Fibroblast of lung (primary cell): ENCODE measurements at places on chromosomes 2 and 18.

- no peak for DNase-seq
These were observed 34.2 kb upstream of the YPEL5 start for GRCh38 chr2:30112561-30112960.

GRCh38 chr18:45876161-45876560 is 50.7 kb downstream of the SIGLEC15 start:
- DNase-seq = peak; percentile 69

GRCh38 chr2:223598994-223599639 is 3.0 kb downstream of the SCG2 start:
- DNase-seq = peak; percentile 89

DNA sequence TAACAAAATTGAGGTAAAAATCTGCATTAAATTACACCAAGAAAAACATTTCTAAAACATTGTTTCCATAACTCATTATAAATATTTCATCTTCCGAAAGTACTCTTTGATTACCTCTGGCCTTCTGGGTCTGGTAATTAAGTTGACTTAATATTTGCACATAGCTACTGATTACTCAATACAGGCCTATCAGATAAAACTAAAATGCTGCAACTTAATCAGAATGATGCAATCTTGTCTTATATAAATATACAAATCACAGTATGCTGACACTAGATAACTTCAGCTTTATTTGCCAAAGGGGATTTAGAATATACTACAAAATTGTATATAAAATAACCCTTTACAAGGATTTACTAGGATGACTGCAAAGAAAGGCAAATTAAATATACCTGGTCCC is 49.3 kb downstream of the SLC35F5 start:
- DNase-seq = peak; percentile 49

DNA sequence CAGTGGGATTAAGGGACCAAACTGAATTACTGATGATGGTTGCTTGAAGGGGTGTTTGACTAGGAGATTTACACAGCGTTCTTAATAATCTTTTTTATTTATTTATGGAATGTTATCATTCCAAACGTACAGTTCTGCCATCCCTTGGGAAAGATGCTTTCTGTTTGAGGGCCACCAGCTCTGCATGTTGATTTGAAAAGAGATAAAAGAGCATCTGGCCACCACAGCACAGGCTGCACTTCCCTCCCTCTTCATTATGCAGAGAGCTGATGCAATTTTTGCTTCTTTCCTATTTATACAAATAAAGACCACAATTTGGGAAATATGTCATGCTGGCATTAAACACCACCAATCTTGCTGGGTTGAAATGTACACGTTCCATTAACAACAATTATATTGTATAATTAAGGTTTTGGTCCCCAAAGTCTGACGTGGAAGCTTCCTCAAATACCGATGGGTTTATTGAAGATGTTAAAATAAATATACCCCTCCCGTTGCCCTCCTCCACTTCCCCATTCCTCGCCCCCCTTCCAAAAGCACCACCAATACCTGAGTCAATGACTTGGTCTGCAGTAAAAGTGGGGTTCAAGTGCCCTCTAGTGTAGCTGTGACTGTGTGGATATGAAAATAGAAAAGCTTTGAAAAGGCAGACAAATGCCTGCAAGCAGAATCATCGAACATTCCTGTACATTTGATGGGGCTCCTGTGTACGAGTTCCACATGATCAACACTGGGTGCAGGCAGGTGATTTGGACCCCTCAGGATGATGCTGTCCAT is 211.9 kb downstream of the HRH4 start:
- peak; percentile 30 for DNase-seq

DNA sequence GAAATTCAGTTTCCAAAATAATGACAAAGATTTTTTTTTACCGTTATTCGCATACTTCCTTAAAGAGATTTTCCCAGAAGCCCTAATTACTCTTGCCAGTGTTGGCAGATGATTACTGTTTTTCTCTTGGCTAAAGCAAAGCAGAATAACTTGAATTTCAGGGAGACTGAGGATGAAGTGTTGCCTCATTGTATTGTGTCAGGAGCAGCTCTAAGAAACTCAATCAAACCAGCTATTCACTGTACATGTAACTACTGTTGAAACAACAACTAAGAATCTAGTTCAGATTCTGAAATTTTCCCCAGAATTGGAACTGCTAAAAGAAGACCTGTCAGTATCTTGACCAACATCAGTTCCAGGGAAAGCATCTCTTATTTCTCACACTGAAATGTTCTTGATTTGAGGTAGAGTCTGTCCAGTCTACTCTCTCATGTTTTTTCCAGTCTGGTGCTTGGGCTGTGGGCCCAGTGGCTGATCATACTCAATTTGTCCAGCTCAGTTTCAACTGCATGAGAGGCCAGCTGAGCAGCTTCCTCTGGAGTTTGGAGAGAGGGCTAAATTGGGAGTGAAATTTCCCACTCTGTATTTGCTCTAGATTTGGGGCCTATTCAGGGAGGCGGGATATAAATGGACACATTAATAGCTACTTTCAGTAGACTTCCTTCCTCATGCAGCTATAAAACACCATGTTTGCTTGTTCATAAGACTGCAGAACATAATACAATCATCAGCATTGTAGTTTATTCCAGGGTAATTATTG is 78.5 kb downstream of the PPP1R1C start:
- peak; percentile 18 for DNase-seq

DNA sequence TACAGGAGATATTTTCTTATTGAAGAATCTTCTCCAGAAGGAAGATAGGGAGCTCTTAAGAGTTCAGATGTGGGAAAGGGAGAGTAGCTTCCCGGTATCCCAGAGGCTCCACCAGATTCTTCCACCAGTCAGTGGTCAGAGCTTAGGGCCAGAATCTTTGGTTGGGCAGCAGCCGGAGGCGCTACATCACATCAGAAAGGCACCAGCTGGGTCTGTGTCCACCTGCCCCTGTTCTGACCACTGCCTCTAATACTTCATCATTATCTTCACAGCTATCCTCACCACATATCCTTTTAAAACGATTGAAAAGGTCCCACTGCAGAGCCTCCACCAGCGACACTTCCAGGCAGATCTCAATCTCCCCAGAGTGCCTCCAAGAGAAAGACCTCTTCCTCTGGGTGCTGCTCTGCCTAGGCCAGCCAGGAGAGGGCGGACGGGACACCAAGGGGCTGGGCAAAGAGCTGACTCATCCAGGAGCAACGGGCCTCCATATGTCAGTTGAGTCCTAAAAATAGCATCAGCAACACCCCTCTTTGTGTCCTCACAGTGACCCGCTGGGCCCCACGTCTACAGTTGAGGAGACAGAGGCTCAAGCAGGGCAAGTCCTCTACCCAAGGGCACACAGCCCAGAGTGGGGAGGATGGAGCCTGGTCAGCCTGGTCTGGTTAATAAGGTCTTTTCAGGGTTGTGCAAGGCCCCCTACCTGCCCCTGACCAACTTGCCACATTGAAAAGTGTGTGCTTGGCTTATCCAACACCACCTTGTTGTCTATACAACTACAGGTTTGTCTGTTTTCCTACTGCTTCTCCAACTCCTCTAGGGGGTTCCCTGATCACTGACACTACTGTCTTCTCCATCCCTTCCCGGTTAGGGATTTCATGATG is 81.2 kb downstream of the ADD2 start:
- peak; percentile 83 for DNase-seq

DNA sequence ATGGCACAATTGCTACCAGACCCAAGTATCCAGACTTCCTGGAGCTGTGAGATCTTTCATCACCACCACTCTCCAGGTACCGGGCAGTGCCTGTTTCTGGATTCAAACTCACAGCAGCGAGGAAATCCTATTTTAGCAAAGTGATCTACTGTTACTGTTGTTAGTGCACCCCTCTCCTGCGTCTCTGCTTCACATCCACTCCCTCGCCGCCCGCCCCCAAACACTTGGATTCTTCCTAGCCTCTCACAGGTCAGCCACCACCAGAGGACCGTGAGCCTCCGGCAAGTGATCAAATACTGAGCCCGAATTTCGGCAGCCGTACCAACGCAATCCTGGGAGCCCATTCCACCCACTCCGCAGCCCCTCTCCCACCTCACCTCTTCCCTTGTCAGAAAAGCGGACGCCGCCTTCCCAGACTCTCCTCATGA is 519 bp downstream of the METTL4 start:
- DNase-seq = peak; percentile 76

DNA sequence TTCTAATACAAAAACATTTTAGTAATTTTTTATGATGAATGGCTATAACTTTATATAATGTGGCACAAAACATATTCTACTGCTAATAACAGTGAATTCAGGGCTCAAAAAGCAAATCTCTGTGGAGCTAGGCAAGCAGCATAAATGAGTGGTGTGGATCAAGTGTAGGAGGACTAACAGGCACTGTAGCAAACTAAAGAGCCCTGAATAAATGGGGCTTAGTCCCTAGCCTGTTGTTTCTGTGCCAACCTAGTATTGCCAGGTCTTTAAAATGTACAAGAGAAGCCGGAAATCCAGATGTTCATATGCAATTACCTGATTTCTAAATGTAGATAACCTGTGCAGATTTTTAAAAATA is 18.5 kb downstream of the REL start:
- DNase-seq = no peak

- DNase-seq = no peak
These were observed 132.7 kb downstream of the TSN start for GRCh38 chr2:121888189-121888557.

DNA sequence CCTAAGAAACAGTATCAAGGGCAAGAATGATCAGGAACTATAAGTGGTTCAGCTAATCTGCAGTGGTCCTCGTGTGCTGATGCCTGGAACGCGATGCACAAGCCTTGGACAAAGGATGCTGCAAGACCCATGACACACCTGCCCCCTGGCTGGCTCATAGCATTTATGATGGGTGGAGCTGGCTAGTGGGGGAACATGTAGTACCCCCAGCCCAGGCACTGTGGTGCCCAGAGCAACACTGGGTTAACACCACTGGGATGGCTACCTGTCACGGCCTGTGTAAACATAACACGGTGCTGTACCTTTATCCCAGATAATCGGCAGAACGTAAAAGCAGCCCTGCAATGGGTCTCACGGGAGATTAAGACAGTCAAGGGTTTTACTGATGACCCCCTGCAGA is 60.3 kb upstream of the PEX13 start:
- DNase-seq = no peak

DNA sequence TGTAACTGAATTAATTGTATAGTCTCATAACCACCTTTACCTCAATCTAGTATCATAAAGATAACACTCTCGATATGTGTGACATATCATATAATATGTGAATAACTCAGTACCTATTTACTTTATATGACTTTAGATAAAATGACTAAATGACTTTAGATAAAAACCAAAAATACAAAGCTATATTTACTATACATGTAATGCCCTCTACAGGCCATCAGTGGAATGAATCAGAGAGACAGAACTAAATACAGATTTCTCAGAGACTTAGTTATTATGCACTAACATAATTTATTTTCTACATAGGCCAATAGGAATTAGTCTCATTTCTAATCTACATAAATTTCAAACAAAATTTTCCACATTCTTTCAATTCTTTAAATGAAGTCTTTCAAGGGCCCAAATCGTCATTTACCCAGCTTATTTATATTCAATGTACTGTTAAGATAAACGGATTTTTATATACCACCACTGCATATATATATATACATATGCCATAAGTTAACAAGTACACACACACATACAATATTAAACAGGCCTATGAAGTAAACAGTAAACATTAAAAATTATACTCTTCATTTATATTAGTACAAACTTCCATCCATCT is 219.9 kb downstream of the EXOC6B start:
- DNase-seq = no peak

DNA sequence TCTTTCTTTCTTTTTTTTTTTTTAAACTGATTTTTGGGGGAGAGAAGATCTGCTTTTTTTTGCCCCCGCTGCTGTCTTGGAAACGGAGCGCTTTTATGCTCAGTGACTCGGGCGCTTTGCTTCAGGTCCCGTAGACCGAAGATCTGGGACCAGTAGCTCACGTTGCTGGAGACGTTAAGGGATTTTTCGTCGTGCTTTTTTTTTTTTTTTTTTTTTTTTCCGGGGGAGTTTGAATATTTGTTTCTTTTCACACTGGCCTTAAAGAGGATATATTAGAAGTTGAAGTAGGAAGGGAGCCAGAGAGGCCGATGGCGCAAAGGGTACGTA is 587 bp downstream of the MEIS1 start:
- no peak for DNase-seq

DNA sequence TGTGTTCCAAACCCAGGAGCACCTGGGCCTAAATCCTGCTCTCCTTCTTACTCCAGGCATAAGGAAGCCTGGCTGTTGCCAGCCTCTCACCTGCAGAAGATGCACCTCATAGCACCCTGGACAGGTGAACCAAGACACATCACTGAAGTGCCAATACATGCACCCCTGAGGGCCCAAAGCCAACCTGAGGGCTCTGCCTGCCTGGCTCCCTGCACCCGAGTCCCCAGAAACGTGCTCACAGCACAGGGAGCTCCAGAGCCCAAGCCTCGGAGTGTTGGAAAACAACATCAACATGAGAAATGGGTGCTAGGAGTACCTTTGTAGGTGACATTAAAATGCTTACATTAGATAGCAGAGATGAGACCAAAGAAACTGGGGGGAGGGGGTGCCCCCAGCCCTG is 96.3 kb upstream of the RAB6C start:
- no peak for DNase-seq

DNA sequence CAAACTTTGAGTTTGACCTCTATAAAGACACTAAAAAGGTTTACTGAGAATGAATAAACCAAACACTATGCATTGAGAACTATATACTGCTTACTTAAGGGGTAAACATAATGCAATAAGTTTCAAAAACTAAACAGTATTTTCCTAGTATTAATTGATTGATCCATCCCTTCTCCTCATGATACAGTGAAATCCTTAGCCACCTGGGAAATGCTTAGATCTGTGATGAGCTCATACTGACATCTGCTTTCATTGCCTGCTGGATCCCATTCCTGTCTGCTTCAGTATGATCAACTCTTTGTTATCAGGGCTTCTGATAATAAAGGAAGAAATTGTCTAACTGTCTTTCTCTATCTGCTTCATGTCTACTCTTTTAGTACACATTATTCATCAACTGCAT is 74.9 kb upstream of the UBE2E3 start:
- DNase-seq = no peak

DNA sequence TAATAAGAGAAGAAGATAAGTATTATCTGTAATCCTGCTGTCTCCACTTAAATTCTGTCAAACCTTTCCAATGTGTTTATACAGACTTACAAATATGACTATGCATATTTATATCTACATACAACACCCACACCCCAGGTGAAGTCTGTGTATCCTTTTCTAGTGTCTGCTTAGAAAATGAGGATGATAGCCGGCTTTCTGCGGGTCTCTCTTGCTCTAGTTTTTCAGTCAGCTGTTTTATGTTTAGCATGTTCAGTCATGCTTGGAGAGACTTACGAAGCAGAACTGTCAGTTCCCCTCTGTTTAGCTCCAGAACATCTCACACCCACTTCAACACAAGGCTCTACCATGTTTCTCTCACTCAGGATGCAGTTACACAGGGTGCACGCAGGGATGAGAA is 137.3 kb upstream of the NFATC1 start:
- no peak for DNase-seq
